Left colon (tissue), 2 donors: ENCODE measurements at places on chromosomes 11 and 22. TPM values are rescaled to one million over a fixed set of nuclear protein-coding genes. Genes with fewer than 3 reads are reported as not detected.

DNA sequence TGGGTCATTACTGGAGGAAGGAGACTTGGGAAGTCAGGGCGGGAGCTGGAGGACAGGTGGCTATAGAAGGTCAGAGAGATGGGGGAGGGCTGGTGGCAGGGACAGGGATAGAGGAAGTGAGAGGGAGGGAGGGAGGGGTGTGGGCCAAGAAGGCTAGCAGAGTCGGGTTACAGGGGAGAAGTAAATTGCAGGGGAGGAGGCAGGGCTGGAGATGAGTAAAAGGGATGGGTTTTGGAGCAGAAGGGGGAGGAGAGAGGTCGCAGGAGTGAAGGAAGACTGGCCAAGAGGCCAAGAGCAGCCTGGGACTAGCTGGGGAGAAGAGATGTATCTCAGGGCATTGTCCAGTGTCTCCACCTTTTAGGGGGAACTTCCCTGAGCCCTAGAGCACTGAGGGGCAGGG is 33.0 kb downstream of the LRRC10B start:
- no peak for DNase-seq

- no peak for DNase-seq
Observed at GRCh38 chr22:42969348-42969975, 45.5 kb downstream of the PACSIN2 start.

DNA sequence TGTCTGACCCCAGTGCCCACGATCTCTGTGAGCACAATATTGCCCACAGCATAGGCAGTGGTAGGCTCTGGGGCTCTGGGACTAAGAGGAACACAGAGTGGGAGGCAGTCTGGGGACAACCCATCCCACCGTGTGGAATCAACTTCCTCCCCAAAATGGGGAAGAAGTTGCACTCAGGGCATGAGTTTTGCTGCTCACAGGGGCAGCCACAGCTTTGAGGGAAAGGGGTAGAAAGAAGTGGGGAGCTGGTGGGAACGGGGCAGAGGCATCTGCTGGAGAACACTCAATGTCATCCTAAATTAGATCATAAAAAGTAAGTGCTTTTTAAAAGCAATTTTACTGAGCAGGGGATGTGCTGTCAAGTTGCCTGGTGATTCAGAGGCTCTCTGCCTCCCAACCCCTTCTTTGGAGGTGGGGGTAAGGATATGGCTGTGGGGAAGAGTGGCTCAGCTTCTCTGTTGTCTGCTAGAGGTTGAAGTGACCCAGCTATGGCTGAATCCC is 233.8 kb upstream of the NCAM1 start:
- DNase-seq = no peak

GRCh38 chr22:39181778-39182177 is 29.3 kb upstream of the CBX7 start:
- DNase-seq = no peak

- no peak for DNase-seq
Observed at GRCh38 chr11:27672836-27673464, 27.3 kb downstream of the BDNF start.

GRCh38 chr11:14641801-14642200 is 1.8 kb upstream of the PDE3B start:
- no peak for DNase-seq

GRCh38 chr11:102955624-102956023 is at the start of gene MMP13:
MMP13 (minus strand) TSS chr11:102955732; CDS start chr11:102955705, 27 bp downstream.
- no peak for DNase-seq

- no peak for DNase-seq
Observed at GRCh38 chr22:48857202-48857805, 970.4 kb downstream of the BRD1 start.

DNA sequence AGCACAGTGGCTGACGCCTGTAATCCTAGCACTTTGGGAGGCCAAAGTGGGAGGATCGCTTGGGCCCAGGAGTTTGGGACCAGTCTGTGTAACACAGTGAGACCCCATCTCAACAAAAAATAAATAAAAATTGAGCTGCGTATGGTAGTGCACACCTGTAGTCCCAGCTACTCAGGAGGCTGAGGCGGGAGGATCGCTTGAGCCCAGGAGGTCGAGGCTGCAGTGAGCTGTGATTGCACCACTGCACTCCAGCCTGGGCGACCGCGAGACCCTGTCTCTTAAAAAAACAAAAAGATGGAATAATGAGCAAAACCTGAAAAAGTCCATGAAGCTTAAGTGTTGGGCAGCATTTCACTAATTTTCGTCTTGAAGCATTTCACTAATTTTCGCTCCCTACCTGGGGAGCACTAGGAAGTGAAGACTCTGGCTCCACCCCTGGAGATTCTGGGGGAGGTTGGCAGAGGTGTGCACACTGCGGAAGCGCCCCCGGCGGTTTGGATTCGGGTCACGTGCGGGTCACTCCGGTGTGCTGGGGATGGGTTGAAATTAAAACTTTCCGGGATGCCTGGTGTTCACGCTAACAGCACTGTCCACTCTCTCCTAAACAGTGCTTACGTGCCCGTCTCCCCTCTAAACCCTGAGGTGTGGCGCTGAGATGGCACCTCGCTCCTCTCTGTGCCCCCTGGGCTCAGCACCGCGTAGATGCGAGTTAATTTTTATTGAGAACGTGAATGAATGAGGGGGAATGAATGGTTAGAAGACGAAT is 906 bp upstream of the NAA40 start:
- peak; percentile 46 for DNase-seq

- no peak for DNase-seq
Observed at GRCh38 chr11:95503047-95503446, 272.0 kb upstream of the SESN3 start.

GRCh38 chr22:31089160-31090100 is 8.3 kb downstream of the SMTN start:
- DNase-seq = no peak

GRCh38 chr11:94767291-94767690 is 865 bp upstream of the AMOTL1 start:
- no peak for DNase-seq

DNA sequence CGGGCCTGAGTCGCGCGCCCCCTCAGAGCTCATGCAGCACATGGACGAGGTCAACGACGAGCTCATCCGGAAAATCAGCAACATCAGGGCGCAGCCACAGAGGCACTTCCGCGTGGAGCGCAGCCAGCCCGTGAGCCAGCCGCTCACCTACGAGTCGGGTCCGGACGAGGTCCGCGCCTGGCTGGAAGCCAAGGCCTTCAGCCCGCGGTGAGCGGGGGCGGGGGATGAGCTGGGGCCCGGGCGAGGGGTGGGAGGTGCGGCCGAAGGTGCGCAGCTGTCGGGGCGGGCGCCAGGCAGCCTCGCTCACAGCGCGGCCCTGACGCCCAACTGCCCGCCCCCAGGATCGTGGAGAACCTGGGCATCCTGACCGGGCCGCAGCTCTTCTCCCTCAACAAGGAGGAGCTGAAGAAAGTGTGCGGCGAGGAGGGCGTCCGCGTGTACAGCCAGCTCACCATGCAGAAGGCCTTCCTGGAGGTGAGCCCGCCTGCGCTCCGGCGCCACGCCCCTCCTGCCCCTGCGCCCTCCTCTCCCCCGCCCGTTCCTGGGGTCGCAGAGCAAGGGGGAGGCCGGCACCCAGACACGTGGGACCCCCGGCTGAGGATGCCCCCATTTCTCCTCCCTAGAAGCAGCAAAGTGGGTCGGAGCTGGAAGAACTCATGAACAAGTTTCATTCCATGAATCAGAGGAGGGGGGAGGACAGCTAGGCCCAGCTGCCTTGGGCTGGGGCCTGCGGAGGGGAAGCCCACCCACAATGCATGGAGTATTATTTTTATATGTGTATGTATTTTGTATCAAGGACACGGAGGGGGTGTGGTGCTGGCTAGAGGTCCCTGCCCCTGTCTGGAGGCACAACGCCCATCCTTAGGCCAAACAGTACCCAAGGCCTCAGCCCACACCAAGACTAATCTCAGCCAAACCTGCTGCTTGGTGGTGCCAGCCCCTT is 20.5 kb downstream of the EPS8L2 start:
- peak; percentile 88 for DNase-seq

DNA sequence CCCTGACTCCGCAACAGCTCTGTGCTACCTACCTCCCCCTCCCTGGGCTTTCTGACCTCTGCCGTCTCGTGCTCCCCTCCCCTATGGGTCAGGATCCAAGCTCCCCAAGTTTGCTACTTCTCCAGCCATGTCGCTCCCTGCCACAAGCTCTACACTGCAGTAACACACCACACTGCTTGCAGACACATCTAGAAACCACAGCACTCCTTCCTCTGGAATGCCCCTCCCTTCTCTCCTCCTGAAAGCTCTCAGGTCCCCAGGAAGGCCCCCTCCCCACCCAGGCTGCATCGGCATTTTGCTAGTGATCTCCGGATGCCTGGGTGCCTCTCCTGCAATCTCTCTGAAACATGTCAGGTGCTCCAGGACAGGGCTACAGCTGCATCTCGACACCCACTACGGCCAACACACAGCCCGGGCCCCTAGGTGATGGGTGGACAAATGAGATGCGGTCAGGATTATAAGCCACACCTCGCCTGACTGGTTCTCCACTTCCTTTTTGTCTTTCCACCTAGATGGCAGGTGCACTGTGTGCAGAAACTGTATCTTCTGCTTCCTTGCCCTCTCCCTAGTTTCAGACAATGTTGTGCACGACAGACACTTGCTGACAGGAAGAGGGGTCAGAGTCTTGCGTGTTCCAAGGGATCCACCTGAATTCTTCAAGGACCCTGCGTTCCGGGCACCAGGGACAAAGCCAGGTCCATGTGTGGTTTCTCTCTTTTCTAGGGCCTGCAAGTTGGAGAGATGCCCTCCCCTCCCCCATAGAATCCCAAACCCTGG is 22.9 kb downstream of the RPUSD4 start:
- DNase-seq = no peak

DNA sequence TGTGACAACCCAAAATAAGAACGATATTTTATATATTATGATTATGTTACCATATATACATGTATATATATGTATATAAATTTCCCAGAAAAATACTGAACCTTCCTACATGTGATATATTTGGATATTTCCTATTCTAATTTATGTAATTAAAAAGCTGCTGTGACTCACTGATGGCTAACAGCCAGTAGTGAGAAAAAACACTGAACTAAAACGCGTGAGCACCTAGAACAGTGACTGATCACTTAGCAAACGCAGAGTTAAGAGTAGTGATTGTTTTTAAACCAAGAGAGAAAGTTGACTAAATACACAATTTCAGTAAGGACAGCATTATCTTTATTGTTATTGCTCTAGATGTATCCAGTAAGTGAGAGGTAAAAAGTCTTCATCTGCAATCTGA is 213.8 kb downstream of the TMEM135 start:
- DNase-seq = no peak

DNA sequence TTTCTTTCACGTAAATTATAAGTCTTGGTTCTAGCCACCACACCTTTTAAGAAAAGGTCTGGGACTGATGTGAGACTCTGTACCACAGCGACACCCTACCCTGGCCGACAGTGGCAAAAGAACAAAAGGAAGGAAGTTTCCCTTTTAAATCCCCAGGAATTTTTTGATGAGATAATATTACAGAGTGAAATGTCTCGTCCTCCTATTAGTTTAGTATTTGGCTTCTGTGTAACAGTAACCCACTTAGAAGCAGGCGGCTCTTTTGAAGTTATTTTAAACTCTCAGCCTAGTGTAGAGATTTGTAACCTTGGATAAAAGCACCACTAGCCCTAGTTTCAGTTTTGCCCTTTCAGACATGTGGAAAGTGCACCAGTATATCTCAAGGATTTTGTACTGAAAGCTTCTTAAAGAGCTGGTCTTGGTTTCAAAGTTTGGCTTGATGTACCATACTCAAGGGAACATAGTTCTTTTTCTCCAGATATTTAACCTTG is 84.1 kb downstream of the C22orf31 start:
- DNase-seq = no peak

GRCh38 chr11:84091212-84091986 is 805.2 kb upstream of the CCDC90B start:
- DNase-seq = no peak

DNA sequence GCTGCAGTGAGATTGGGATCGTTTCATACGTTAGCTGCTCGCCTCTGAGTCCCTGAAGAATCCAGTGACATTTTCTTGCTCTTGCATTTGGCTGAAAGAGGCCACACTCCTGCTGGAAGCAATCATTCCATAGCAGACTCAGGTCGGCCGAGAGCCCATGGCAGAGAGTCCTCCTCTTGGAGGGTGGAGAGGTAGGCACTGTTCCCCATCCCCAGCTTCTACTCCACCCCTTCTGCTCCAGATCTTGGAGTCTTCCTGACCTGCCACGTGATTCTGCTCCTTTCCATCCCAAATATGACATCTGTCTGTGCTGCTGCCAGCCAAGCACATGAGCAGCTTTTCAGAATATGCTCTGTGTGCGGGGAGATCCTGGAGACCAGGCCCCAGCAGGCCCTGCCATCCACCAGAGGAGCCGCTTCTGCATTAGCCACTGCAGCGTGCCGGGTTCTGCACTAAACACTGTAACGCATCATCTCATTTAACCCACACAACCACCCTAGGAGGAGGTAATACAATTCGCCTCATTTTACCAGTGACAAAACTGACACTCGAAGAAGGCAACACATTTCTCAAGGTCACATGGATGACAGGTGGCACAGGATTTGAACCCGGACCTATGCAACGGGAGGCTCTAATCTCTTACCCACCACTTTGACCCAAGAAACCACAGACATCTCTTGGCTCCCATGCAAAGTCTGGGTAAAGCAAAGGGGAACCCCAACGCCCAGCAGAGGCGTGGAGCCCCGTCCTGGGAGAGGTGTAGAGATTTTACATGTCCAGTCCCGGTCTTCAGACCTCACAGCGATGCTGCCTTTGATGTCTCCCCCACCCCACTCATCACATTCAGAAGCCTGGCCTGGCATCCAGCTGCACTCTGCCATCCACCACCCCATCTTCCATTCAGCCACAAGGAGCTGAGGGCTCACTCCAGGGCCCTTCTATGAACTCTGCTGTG is 78.8 kb downstream of the FEZ1 start:
- no peak for DNase-seq

- DNase-seq = no peak
Observed at GRCh38 chr11:115325523-115325922, 178.7 kb downstream of the CADM1 start.

DNA sequence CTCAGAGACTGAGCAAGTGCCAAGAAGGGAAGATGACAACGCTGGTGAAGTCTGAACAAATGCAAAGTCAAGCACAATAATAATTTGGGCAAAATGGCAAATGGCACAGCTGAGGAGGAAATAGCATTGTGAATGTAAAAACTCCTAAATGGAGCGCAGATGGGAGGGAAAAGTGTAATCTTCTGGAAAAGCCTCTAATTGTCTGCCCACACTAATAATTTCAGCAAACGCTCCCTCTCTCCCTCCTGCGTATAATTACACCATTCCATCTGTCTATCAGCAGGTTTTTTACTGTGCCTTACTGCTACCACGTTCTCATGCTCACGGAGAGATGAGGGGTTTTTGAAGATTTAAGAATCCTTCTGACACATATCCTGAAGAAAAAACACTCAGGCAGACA is 302.6 kb downstream of the KIRREL3 start:
- no peak for DNase-seq

GRCh38 chr11:64969209-64969608 is 2.7 kb downstream of the MAJIN start:
- DNase-seq = peak; percentile 24

- DNase-seq = no peak
Observed at GRCh38 chr11:117435326-117435725, 107.7 kb downstream of the CEP164 start.

- no peak for DNase-seq
Observed at GRCh38 chr11:118000067-118000849, 14.1 kb downstream of the IL10RA start.

TESMIN gene
- 12.9 TPM for total RNA-seq

TXNRD2 gene
- 18.2 TPM for total RNA-seq

OR52B2 gene
- not detected for total RNA-seq

APOA4 gene
- not detected for total RNA-seq

SYT9 gene
- total RNA-seq = 0.17 TPM

KDELR3 gene
- 17.2 TPM for total RNA-seq

SCGB2A2 gene
- total RNA-seq = not detected

ARHGAP1 gene
- 77.3 TPM for total RNA-seq

MMP27 gene
- not detected for total RNA-seq

TOM1 gene
- total RNA-seq = 63.2 TPM

MMP13 gene
- total RNA-seq = not detected

OR51A2 gene
- total RNA-seq = not detected
